Activated T-helper 1 cell treated with anti-CD3 and anti-CD28 coated beads, Interleukin-12 subunit alpha, Interleukin-12 subunit beta, Interleukin-2, Interleukin-4 antibody, amounts not matched to agents 30 ng/mL and 10 ng/mL and 1 ng/mL, durations not matched to agents 14 hours and 24 hours and 36 hours (primary cell): ENCODE measurements at places on chromosomes 4 and X.
A peak's percentile ranks its signal among the peaks of the same experiment; 100 is the strongest.

DNA sequence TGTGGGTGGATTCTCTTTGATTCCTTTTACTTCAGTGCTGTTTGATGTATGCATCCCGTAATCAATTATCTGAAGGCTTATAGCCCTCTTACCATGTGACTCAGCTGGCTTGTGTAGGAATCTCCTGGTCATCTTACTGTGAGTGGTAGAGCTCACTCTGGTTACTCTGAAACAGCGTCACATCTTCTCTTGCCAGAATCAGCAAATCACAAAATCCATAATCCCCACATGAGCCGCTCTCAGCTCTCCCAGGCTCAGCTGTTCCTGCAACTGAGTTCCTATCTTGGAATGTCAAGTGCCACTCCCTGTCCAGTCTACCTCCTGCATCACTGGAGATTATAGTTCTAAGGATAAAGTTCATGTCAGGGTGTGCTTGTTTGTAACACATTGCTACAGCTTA lies 278.0 kb downstream of the FBXO8 start:
- no peak overlapping the region for H3K27ac ChIP-seq
- H3K4me3 ChIP-seq: no peak overlapping the region
- DNase-seq: no peak
- H3K4me1 ChIP-seq: no peaks in the 10 kb centered on the region
- no peaks in the 10 kb centered on the region for H3K27me3 ChIP-seq

GRCh38 chr4:90536408-90536807 lies 409.2 kb downstream of the CCSER1 start:
- DNase-seq: no peak
- H3K27ac ChIP-seq: no peak overlapping the region
- H3K4me1 ChIP-seq: no peaks in the 10 kb centered on the region
- H3K4me3 ChIP-seq: no peak overlapping the region
- H3K36me3 ChIP-seq: no peaks in the 10 kb centered on the region
- H3K27me3 ChIP-seq: no peaks in the 10 kb centered on the region

GRCh38 chr4:103443324-103443723 lies 245.2 kb upstream of the CENPE start:
- H3K4me3 ChIP-seq: no peak overlapping the region
- no peaks in the 10 kb centered on the region for H3K27me3 ChIP-seq
- no peaks in the 10 kb centered on the region for H3K36me3 ChIP-seq
- no peak for DNase-seq
- H3K4me1 ChIP-seq: no peaks in the 10 kb centered on the region

GRCh38 chr4:72468904-72469502 lies 100.0 kb downstream of the ADAMTS3 start:
- no peak overlapping the region for H3K4me3 ChIP-seq
- no peaks in the 10 kb centered on the region for H3K27me3 ChIP-seq
- DNase-seq: no peak
- H3K27ac ChIP-seq: no peak overlapping the region

GRCh38 chr4:171650543-171650942 lies 162.7 kb upstream of the GALNTL6 start:
- H3K4me3 ChIP-seq: no peak overlapping the region
- H3K36me3 ChIP-seq: no peaks in the 10 kb centered on the region
- no peaks in the 10 kb centered on the region for H3K4me1 ChIP-seq
- no peak for DNase-seq
- no peaks in the 10 kb centered on the region for H3K27me3 ChIP-seq
- no peak overlapping the region for H3K27ac ChIP-seq

DNA sequence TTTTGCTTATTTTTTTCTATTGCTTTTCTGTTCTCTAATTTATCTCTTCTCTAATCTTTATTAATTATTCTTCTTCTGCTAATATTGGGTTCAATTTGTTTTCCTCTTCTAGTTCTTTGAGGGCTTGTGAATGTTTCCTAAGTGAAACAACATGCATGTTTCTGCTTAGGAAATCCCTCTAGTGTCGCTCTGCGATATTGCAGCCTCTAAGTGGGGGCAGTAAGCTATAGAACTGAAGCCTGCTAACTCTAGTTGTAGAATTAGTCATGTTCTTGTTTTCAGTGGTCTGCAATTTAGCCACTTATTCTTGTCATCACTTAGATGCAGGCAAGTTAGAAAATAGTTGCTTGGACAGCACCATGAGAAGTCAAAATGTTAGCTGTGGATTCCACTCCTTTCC lies 222.6 kb downstream of the SPIN4 start:
- no peaks in the 10 kb centered on the region for H3K27me3 ChIP-seq
- no peaks in the 10 kb centered on the region for H3K36me3 ChIP-seq
- no peak overlapping the region for H3K27ac ChIP-seq
- no peaks in the 10 kb centered on the region for H3K4me1 ChIP-seq
- no peak for DNase-seq
- no peak overlapping the region for H3K4me3 ChIP-seq

DNA sequence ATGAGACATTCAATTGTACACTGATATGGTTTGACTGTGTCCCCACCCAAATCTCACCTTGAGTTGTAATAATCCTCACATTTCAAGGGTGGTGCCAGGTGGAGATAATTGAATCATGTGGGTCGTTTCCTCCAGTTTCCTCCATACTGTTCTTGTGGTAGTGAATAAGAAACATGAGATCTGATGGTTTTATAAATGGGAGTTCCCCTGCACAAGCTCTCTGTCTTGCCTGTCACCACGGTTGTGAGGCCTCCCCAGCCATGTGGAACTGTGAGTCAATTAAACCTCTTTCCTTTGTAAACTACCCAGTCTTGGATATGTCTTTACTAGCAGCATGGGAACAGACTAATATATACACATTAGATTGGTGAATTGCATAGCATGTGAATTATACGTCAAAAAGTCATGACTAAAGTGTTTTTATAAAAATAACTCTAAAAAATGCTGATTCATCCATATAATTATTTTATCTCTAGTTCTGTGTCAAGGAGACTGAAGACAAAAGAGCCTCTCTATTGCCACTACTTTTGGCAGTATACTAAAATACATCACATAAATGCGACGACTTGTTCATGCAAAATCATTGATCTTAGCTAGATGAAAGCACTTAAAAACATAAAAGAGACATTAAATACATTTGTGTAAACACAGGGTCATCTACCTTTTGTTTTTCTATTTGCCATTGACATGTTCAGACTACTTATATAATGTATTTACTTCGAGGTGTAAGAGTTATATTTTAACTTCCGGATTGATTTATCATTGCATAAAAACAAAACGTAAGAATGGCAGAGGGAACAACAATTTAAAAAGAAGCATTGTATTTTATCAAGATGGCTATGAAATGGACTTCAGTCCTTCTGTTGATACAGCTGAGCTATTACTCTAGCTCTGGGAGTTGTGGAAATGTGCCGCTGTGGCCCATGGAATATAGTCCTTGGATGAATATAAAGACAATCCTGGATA lies 50.1 kb downstream of the YTHDC1 start:
- H3K27ac ChIP-seq: no peak overlapping the region
- peaks cover 5% of the 10 kb centered on the region for H3K27me3 ChIP-seq
- no peak overlapping the region for H3K4me3 ChIP-seq
- H3K4me1 ChIP-seq: no peaks in the 10 kb centered on the region

- no peak overlapping the region for H3K27ac ChIP-seq
- DNase-seq: no peak
- H3K27me3 ChIP-seq: no peaks in the 10 kb centered on the region
- no peaks in the 10 kb centered on the region for H3K36me3 ChIP-seq
- H3K4me1 ChIP-seq: no peaks in the 10 kb centered on the region
Measured at GRCh38 chrX:106791495-106791894, 11.0 kb upstream of the TBC1D8B start.

DNA sequence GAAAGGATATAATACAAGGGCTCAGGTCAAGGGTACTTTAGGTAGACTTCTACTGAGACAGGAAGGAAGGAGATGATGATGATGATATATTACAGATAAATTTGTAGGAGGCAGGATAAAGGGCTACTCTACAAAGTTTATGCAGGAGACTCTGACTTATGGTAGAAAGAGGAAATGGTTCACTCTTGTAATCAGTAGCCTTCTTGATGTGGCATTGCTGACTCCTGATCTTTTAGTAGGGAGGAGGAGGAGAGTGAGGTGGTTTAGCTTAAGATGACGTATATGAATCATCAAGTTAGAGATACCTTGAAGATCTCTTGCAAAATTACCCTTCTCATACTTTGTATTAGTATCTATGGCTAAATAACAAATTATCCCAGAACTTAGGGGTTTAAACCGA lies 4.7 kb downstream of the BLTP1 start:
- H3K27me3 ChIP-seq: no peaks in the 10 kb centered on the region
- peaks cover 33% of the 10 kb centered on the region for H3K36me3 ChIP-seq
- H3K4me3 ChIP-seq: no peak overlapping the region
- no peak for DNase-seq

DNA sequence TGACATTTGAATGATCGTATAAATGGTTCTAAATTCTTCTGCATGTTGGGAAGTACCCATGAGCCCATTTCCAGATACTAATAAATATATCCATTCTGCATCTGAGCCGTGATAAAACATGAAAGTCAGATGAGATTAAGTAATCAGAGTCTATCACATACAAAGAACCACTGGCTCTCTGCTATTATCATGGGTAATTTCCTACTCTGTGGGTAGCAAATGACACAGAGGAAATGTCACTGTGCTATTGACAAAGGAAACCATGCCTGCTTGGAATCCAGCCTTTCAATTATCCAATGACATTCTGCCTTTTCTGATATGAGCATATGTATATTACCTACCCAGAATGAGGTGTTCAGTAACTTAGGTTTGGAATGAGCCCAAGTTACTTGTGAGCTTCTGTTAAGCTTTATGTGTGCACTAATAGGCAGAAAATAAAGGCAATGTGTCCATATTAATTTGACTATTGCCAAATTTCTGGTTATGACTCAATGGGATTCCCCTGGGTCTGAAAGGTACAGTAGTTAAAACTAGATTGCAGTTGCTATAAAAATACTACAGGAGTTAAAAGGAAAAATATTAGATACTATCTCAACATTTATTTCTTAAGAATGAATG lies 238.7 kb upstream of the KCNIP4 start:
- no peaks in the 10 kb centered on the region for H3K4me1 ChIP-seq
- DNase-seq: no peak
- H3K27ac ChIP-seq: no peak overlapping the region
- no peaks in the 10 kb centered on the region for H3K36me3 ChIP-seq
- peaks cover 4% of the 10 kb centered on the region for H3K27me3 ChIP-seq
- no peak overlapping the region for H3K4me3 ChIP-seq

DNA sequence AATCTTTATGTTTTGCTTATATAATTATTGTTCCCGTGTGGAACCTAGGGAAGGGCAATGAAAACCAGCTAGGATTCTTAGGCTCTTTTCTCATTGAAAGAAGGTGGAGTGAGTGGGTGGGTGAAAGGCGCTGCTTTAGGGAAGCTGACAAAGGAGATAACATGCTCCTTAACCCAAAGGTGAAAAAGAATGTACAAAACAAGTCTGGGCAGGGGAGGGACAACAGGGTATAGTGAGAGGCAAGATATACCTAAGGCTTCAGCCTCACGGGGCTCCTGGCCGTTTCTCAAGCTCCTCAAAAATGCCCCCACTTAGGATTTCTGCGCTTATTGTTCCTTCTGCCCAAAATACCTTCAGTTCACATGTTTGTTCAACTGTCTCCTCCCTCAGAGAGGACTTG lies 1.8 kb downstream of the SH2D1A start:
- peaks cover 11% of the 10 kb centered on the region for H3K36me3 ChIP-seq
- peak overlapping the region; percentile 95 for H3K27ac ChIP-seq
- H3K4me3 ChIP-seq: peak overlapping the region; percentile 92
- peaks cover 43% of the 10 kb centered on the region for H3K4me1 ChIP-seq
- no peaks in the 10 kb centered on the region for H3K27me3 ChIP-seq

DNA sequence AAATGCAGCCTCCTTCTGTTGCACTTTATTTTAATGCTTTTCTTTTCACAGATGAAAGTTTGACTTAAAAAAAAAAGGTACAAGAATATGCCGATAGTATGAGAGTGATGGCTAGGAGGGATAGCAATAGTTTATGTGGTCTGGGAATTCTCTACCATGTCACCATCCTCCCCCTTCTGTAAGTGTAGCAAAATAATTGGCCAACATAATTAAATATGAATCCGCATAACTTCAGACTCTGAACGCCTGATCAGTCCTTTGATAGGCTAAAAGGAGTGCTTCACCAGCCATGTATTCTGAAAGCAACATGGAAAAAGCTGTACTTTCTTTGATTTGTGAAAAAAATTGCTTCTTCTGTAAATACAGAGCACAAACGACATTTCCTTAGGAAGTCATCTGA lies 95.7 kb upstream of the TTC29 start:
- H3K36me3 ChIP-seq: no peaks in the 10 kb centered on the region
- no peak overlapping the region for H3K27ac ChIP-seq
- H3K4me3 ChIP-seq: no peak overlapping the region
- no peak for DNase-seq

DNA sequence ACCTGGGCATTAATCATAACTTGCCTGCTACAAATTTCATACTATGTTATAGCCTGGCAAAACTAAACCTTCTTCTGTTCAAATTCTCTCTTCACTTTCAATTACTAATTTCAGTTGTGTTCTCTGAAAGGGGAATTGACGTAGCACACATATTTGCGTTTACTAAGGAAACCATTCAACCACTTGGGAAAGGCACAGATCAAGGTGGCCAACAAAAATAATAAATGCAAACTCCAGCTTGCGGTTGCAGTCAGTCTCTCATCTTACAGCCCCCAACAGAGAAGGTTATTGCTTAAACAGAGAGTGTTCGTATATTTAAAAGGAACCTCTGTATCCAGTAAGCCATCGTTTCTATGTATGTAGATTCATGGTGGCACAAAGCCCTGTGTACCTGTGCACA lies 4.0 kb downstream of the SRPX start:
- H3K36me3 ChIP-seq: no peaks in the 10 kb centered on the region
- no peak overlapping the region for H3K4me3 ChIP-seq
- no peak for DNase-seq
- H3K27me3 ChIP-seq: peaks cover 23% of the 10 kb centered on the region
- H3K27ac ChIP-seq: no peak overlapping the region

DNA sequence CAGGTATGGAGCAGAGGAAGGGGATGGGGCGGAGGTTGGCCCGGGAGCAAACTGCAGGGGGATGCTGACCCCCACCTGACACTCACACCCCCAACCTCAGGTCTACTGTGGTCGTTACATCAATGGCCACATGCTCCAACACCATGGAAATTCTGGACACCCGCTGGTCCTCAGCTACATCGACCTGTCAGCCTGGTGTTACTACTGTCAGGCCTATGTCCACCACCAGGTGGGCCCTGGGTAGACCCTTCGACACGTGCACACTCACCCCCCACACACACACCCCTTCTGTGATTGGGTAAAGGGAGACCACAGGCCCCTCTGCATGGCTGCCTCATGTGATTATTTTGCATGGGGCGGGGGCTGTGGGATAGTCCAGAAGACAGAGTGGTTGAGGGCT lies 2.2 kb upstream of the ERAS start:
- DNase-seq: no peak
- H3K27ac ChIP-seq: no peak overlapping the region
- peaks cover 10% of the 10 kb centered on the region for H3K36me3 ChIP-seq

DNA sequence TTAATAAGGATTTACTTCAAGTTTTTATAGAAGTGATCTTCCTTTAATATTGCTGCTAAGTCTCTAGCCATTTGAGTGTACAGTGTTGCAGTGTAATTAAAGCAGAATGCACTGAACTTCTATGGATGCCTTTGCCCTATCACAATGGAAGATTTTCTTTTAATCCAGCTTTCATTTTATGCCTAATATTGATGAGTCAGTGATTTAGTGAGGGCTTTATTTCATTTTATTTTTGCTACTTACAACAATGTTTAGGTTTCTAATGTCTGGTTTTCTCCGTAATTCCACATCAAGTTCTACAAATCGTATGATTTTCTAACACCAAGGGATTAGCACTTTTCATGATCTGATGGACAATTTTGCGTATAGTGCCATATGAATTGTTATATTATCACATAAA lies 504.1 kb downstream of the PCDH11X start:
- no peaks in the 10 kb centered on the region for H3K36me3 ChIP-seq
- no peak for DNase-seq
- no peaks in the 10 kb centered on the region for H3K27me3 ChIP-seq
- H3K4me1 ChIP-seq: no peaks in the 10 kb centered on the region

GRCh38 chrX:155048977-155049619 lies 21.8 kb downstream of the CMC4 start:
- H3K4me1 ChIP-seq: peaks cover 13% of the 10 kb centered on the region
- no peak overlapping the region for H3K4me3 ChIP-seq
- H3K36me3 ChIP-seq: peaks cover 20% of the 10 kb centered on the region
- H3K27me3 ChIP-seq: peaks cover 1% of the 10 kb centered on the region
